Inflammatory macrophage treated with lipopolysaccharide for 1 hour (primary cell): ENCODE measurements at places on chromosomes 11 and 22.

DNA sequence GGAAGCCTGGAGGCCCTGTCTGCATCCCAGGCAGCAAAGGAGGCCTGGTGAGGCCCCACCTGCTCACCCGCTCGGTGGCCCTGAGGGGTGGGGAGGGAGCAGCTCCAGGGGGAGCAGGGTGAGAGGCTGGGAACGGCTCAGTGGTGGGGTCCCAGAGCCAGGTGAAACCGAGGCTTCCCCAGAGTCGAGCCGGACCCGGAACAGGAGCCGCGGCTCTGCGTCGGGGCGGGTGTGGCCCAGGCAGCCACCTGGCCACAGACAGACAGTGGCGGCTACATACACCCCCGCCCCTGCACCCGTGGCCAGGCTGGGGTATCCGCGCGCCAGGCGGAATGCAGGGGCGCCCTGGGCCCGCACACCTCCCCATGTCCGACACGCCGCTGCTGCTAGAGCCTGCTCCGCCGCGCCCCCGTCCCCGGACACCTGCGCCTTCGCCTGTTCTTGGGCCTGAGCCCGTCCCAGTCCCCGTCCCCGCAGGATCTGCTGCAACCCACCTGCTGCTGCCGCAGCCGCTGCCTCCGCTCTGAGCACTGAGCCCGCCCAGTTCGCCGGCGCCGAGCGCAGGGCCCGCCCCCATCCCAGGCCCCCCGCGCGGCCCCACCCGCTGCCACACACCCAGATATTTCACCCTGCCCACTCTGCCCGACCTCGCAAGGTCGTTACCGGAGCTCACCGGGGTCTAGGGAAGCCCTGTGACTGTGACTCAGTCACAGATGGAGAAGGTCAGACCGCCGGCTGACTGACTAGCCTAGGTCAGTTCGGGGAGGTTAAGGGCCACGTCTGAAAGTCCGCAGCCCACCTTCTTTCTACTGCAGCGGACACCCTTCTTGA lies at the start of gene SLC7A4:
Gene SLC7A4 (minus strand): TSS at position 525 of the 831 bp plus-strand sequence. CDS start 749 bp downstream, outside the sequence.
- DNase-seq, result no peak

DNA sequence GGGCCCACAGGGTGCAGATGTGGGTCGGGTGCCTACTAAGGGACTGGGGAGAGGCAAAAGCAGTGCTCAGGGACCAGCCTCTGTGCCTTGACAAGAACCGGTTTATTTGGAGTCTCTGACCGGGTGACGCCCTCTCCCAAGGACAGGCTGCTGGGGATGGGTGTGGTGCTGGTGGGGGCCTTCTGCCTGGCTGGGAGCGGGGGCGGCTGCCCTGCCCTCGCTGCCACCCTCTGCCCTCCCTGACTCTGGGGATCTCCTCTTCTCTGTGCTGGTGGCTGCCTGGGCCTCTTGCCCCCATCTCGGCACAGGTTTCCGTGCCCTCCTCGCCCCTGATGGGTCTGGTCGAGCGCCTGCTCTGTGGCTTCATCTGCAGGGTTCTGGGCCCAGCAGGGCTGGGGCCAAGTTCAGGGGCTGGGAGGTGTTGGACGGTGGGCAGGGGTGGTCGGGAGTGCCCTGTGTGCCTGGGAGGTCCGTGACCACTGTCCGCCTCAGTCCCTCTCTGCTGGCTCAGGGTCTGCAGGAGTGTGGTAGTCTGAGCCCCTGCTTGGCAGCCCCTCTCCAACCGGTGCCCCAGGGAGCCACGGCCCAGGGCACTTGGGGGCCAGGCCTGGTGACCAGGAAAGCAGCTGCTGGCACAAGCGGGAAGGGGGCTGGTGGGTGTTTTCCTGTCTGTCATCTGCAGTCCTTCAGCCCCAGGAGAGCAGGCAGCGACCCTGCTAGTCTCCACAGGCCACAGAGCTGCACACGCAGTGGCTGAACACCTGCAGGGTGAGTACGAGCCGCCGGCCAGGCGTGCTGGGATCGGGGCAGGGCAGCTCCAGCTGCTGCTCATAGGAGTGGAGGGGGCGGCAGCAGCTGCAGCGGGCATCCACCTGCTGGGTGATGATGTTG lies 23.5 kb downstream of the MUC6 start:
- DNase-seq, result no peak

GRCh38 chr22:26617271-26618199 lies at the start of gene CRYBB1:
Gene CRYBB1 (minus strand): TSS chr22:26618027. CDS start chr22:26616319, 1,708 bp downstream.
- peak; percentile 24 for DNase-seq

DNA sequence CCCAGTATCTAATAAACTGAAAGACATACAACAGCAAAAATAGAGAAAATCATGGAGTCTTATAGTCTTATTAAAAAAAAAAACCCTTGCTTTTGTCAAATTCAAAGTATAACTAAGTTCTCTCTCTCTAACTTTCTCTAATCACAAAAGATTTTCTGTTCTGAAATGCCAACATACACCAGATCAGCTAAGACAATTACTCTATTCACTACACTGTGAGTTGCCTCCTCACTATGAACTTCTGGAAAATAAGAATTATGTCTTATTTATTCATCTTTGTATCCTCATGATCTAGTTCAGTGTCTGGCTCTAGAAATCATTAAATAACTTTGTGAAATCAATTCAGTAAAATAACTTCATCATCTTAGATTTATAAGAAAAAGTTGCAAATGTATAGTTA lies 12.7 kb downstream of the FAM76B start:
- DNase-seq, result no peak

- DNase-seq, result no peak
Observed at GRCh38 chr11:134668076-134668475, 256.0 kb upstream of the B3GAT1 start.

GRCh38 chr22:17641269-17641668 lies 2.7 kb downstream of the BCL2L13 start:
- peak; percentile 45 for DNase-seq

- DNase-seq, result no peak
Observed at GRCh38 chr11:116257883-116258282, 514.9 kb downstream of the BUD13 start.

DNA sequence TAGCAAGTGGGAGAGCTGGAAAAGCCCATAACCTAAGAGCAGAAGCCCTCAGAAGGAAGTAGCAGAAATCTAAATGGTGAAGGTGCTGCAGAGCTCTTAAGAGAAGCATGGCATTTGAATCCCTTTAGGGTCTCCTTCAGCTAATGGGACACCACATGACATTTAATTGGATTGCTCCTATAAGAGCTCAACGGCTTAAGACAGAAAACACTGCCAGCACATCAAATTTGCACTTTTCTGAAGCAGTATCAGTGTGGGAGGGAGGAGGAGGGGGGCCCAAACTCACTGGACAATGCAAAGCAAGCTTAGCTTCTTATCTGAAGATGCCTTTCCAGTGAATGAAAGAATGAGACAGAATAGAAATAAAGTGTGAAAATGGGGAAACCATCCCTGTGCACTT lies 287.9 kb upstream of the MTNR1B start:
- no peak for DNase-seq

- DNase-seq, result peak; percentile 35
Observed at GRCh38 chr11:66883016-66883965, 26.4 kb downstream of the LRFN4 start.

DNA sequence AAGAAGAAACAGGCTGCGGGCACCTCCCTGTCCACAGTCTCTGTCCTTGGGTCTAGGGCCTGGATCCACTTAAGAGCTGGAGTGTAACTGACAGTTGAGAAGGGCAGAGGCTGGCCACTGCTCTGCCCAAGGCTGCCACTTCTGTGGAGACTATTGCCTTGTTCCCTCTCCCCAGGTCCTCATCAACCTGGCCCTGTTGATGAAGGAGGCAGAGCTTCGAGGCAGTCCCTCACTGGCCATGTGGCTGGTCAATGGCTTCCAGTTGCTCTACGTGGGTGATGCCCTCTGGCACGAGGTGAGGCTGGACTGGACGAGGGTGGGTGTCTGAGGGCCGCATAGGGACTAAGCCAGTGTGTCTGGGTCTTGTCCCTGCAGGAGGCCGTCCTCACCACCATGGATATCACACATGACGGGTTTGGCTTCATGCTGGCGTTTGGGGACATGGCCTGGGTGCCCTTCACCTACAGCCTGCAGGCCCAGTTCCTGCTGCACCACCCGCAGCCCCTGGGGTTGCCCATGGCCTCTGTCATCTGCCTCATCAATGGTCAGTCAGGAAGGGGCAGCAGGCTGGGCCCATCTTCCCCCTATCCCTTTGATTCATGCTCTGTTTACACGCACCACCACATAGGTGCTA lies 2.8 kb downstream of the ZNHIT2 start:
- DNase-seq, result no peak

GRCh38 chr11:44575288-44575672 lies 9.8 kb downstream of the CD82 start:
- peak; percentile 96 for DNase-seq

GRCh38 chr11:118088531-118088930 lies 1.8 kb upstream of the SMIM35 start:
- DNase-seq, result peak; percentile 20

DNA sequence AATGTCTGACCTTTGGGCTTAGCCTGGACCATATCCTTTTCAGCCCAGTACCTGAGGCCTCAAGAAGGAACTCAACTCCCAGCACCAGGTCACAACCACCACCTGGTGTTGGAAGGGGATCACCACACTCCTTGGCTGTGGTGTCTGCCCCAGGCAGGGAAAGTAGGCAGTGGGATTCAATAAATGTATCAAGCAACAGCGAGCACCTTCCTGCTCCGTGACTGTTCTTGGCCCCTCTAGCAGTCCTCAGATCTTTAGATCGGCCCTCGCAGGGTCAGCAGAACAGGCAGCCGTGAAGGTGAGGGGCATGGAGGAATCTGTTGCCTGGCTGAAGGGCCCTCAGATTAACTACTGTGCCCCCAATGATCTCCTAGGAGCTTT lies 15.9 kb downstream of the ARFGAP2 start:
- DNase-seq, result no peak

- DNase-seq, result no peak
Observed at GRCh38 chr11:75113030-75113429, 16.4 kb upstream of the OR2AT4 start.

DNA sequence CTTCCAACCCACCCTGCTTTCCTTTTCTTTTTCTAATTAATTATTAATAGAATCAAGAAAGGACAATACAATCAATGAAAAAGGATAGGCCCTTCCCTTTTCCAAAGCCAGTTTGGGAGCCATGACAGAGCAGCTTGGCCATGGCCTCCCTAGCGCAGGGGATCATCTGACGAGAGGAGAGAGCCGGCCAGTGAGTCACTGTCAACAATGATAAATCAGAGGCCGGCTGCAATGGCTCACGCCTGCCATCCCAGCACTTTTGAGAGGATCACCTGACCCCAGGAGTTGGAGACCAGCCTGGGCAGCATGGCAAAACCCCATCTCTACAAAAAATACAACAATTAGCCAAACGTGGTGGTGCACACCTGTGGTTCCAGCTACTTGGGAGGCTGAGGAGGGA lies 27.5 kb upstream of the KRTAP5-7 start:
- no peak for DNase-seq

- no peak for DNase-seq
Observed at GRCh38 chr11:75728992-75729391, 11.4 kb downstream of the MOGAT2 start.

- no peak for DNase-seq
Observed at GRCh38 chr11:69746752-69747742, 28.1 kb downstream of the FGF4 start.

GRCh38 chr22:50115693-50116092 lies 25.9 kb downstream of the MOV10L1 start:
- no peak for DNase-seq

GRCh38 chr11:117188620-117189081 lies 10.1 kb downstream of the SIDT2 start:
- peak; percentile 85 for DNase-seq
